ENCODE measurements at places on chromosomes 16 and 17.

- DNase-seq = peak; percentile 83
Observed at GRCh38 chr17:78497115-78497540, 80.1 kb downstream of the DNAH17 start.

- no peak for DNase-seq
Observed at GRCh38 chr17:59413014-59413766, 81.7 kb downstream of the YPEL2 start.

GRCh38 chr16:81371106-81371505 is 56.3 kb downstream of the GAN start:
- no peak for DNase-seq

- no peak for DNase-seq
Observed at GRCh38 chr17:79572136-79572925, 38.5 kb downstream of the RBFOX3 start.

DNA sequence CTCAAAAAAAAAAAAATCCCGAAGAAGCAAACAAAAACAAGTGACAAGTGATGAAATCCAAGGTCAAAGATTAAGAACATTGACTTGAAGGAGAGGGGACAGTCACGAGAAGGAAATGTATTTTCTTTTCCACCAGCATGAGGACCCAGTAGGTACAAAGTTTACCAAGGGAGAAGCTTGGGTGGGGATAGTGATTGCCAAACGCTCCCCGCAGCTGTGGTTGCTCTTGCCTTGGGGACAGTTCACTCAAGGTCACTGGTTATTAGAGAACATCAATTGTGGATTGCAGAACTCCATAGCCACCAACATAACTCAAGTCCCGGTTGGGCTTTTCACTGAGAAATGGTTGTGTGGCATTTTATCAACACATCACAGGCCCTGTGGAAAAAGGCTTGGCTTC is 27.0 kb downstream of the RSL1D1 start:
- DNase-seq = peak; percentile 69

DNA sequence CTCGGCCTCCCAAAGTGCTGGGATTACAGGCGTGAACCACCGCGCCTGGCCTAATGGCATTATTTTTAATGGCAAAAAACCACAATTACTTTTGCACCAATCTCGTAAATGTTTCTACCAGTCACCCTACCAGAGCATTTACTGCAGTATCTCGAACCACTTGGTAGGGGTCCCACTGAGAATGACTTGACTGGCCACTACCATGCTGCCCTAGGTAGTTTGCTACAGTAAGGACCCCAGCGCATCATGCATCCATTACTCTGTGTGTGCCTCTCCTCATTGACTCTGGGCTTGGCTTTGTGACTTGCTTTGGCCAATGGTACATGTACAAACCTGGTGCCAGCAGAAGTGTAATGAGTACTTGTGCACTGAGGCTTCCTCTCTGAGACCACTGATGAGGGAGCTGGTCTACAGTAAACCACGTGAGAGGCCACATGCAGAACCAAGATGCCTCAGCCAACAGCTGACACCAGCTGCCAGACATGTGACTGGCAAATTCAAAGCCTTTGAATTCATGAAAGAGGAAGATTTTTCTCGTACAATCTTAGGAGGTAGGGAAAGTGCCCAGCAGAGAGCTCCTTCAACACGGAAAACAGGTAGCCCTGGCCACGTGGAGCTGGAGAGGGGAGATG is 421.7 kb upstream of the C16orf82 start:
- DNase-seq = no peak

DNA sequence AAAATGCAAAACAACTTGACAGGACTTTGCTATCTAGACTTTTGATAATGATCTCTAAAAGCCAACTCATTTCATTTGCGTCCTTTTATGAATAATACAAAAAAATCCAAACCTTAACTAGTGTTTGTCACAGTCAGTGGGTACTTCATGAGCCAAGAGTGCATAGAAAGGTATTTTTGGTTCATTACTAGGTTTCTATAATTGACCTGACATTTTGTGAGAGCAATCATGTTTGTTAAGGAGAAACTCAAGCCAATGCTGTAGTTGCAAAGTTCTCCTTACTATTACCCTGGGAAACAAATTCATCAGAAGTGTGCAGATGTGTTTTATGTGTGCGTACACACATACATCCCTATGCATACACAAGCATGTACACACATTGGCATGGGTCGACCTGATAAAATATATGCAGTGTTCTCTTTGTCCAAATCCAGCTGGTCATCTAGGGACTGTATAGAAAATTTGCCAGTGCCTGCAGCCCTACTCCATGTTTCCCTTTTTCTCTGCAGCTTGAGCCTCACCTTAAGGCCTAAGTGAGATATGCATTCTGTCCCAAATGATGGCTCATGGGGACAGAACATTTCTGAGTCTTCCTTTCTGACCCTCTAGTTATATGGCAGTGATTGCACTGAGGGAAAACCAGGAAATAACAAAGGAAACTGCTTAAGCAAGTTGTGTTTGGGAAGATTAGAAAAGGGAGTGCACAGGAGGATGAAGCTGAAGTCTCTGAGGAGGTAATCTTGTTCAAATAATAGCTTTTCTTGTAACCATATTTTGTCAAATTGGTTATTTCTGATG is 128.1 kb downstream of the CDH13 start:
- DNase-seq = no peak

- DNase-seq = peak; percentile 96
Observed at GRCh38 chr17:57284984-57285646, 28.8 kb downstream of the MSI2 start.

DNA sequence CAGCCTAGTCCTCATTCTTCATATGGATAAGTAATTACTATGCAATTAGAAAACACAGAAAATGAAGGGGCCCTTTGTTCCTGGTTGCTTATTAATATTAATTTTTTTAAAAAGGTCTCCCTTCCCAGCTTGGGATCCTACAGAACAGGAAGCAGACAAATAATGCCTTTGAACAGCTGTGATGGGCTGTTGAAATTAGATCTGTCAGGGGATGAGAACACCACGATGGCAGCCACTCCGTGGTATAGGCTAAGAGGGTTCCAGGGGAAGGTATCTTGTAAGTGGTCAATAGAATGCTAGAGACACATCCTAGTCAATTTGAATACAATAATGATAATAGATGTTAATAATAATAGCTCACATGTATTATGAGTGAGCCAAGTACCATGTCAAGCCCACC is 83.1 kb downstream of the CCDC182 start:
- DNase-seq = no peak

DNA sequence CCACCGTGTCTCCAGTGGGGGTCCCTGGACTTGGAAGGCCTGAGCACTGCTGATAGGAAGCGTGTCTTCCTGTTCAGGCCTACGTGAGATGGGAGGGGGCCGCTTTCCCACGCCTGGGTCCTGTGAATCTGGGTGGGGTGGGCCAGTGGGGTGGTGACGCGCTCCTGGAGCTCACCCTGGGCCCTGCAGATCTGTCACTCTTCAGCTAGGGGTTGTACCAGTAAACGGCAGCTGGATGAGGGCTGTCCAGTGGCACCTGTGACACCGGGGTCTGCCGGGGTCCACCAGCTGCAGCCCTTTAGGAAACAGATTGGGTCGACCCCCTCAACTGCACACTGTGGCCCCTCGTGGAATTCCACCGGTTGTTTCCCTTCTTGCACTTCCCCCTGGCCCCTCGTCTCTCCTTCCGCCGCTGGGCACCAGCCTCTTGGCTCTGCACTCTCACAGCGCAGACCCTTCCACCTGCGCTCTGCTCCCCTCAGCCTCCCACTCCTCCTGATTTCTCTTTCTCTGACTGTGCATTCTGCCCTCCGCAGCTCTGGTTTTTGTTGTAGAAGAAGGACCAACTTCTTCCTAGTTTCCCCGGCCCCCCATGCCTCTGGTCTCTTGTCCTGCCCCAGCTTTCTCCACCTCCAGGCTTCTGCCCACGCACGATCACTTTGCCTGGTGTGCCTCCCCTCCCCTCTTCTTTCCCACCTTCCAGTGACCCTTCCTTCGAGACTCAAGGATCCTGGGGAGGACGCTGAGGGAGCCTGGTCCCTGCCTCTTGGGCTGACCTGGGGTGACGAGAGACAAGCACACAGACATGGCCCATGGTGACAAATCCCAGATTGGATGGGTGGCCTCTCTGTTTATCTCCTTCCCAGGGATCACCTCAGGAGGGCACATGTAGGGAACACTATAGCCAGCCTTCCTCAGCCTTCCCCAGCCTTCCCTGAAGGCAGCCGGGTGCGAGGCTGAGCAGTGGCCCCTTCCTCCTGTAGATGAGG is 4.8 kb downstream of the MRC2 start:
- DNase-seq = no peak

DNA sequence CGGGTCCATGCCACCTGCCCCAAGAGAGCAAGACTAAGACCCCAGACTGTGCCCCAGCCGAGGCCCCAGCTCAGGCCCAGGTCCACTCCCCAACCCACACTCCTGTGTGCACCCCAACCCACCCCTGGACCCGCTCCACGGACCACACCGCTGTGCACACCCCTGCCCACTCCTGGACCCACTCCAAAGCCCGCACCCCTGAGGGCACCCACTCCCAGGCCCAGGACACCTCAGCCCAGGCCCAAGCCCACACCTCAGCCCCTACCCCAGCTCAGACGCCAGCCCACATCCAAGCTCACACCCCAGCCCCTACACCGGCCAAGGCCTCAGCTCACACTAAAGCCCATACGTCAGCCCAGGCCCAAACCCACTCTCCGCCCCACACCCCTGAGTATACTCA is 1.1 kb downstream of the SPEM3 start:
- no peak for DNase-seq

DNA sequence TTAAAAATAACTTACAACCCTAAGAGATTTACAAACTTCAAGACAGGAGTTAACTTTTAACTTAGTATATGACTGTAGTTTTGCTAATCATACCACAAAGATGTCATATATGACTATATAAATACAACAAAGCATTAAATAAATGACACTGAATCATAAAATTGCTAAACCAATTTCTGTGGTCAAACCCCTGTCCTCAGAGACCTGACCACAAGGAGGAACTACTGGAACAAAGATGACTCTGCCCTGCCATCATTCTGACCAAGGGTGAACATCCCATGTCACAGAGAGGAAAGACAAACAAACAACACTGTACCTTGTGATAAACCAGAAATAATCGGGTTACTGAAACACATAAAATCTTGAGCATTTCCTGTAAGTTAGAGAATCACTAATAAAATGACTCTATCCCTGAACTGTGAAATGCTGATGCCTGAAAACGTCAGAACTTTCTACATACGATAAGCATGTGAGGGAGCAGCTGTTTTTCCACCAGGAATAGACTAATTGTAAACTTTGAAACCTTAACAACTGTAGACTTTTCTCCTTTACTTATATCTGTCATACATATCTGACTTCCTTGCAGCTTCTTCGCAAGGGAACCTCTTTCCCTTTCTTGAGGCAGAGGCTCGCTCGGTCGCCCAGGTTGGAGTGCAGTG is 47.9 kb downstream of the WDR59 start:
- DNase-seq = peak; percentile 40
